ENCODE measurements at places on chromosomes 16 and 17.
A peak's percentile ranks its signal among the peaks of the same experiment; 100 is the strongest.

- DNase-seq: no peak
Measured at GRCh38 chr17:38469875-38470274, 41.6 kb downstream of the ARHGAP23 start.

GRCh38 chr17:15946611-15947120 lies 1.7 kb downstream of the ADORA2B start:
- no peak for DNase-seq

GRCh38 chr17:40095944-40096791 lies 4.2 kb downstream of the NR1D1 start:
- DNase-seq: peak; percentile 67

GRCh38 chr16:35398180-35398579 lies 1938.8 kb downstream of the TP53TG3F start:
- no peak for DNase-seq

- DNase-seq: no peak
Measured at GRCh38 chr16:31400191-31400590, 7.1 kb downstream of the ITGAD start.
